ENCODE measurements at places on chromosomes 16 and 17. TPM values are rescaled to one million over a fixed set of nuclear protein-coding genes. Genes with fewer than 3 reads are reported as not detected.

DNA sequence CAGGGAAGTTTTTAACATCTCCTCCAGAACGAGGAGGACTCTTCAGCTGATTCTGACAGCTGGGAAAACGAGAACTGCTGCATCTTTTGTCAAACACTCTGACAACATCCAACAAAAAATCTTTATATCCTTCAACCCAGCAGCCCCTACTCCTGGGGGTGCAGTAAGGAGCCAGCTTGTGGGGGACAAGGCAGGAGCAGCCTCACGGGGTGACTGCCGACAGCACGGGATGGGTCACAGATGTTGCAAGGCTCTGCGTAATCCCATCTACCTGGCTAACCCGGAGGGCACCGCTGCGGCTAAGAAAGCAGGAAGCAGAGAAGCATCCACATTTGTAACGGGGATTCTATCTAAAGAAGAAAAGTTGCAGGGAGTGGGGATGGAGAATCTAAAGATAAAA is 28.6 kb downstream of the WDR45B start:
- DNase-seq, result no peak

DNA sequence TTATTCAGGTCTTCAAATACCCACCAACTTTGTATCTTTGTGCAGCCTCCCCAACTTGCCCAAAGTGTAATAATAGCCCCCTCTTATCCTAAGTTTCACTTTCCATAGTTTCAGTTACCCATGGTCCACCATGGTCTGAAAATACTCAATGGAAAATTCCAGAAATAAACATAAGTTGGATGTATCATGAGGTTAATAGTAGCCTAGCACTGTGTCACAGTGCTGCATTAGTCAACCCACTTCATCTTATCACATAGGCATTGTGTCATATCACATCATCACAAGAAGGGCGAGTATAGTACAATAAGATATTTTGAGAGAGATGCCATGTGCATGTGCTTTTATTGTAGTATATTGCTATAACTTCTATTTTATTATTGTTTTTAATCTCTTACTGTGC is 21.9 kb downstream of the OMG start:
- no peak for DNase-seq

- no peak for DNase-seq
Measured at GRCh38 chr17:66514227-66514806, 211.9 kb downstream of the PRKCA start.

DNA sequence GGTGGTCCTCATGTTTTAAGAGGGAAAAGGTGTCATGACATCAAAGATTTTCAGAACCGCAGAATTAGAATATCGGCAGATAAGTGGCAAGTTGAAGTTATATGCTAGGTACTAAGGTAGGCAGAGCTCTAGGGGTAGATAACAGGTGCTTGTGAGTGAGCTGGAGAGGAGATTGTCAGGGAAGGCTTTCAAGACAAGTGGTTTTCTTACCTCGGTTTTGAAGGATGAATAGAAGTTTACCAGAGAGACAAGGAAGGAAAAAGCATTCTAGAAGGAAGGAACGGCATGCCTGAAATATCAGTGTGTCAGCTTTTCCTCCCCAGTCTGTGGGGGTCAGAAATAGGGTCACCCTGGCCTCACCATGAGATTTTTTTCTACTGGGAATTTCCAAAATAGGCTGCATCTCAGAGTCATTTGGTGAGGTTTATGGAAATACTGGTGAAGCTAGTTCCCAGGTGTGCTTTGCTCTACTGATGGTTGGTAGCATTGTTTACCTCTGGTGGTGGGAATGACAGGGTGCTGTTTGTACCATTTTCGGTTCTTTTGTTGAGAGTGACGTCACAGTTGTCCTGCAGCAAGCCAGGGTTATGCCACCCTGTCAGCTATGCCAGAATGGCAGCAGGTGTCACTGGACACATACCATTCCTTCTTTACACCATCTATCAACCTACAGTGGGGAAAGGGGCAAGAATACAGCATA is 112.5 kb downstream of the MSI2 start:
- DNase-seq, result no peak

- DNase-seq, result no peak
Measured at GRCh38 chr16:88767546-88768070, 17.4 kb downstream of the PIEZO1 start.

- no peak for DNase-seq
Measured at GRCh38 chr16:20939611-20940010, 39.0 kb downstream of the LYRM1 start.

DNA sequence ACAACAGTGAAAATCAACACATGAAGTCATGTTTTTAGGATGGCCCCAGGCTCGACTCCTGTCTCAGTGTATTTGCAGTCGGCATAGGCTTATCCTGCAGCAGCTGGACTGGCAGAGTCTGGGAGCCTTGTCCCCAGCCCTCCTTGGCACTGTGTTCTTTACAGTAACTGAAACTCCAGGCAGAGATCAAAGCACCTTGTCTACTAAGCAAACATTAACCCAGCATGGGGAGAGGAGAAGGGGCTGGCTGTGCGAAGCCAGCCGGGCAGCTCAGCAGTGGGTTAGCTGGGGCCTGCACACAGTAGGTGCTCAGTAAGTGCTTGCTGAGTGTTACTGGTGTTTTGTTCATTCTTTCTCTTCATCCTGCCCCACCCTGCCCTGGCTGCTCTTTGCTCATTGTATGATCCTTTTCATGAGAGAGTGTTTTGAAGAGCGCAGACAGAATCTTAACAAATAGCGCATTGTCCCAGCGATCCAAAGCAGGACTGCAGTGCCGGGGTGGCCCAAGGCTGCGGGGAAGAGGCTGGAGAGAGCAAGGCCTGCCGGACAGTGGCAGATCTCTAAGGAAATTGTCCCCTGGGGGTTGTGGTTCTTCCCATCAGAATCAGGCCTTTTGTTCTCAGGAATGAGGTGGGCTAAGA is 23.5 kb upstream of the ITGB4 start:
- no peak for DNase-seq

DNA sequence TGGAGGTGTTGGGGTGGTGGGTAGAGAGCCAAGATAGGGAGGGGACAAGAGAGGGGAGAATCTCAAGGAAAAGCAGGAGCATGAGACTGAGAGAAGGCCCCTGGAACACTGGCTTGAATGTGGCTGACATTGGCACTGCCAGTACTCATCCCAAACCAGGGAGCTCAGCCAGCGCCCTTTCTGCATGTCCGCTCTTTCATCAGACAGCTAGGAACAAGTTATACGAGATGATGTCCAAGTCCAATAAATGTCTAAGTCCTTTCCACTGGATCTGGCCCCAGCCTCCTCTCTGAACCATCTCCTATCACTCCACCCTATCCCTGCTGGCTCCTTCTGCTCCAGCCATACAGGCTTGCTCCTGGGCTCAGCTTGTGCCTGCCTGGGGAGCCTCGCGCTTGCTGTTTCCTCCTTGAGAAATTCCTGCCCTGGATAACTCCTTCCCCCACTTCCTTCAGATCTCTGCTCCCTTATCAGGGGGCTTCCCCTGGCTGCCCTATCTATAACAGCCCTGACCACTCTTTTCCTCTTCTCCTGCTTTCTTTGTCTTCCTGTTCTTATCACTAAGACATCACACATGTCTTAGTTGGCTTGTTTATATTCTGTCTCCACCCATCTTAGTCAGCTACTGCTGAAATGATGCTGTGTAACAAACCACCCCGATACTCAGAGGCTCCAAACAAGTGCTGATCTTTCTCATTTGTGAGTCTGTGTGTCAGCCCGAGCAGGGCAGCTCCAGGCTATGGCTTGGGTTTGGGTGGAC is 37.1 kb upstream of the MEOX1 start:
- DNase-seq, result no peak

DNA sequence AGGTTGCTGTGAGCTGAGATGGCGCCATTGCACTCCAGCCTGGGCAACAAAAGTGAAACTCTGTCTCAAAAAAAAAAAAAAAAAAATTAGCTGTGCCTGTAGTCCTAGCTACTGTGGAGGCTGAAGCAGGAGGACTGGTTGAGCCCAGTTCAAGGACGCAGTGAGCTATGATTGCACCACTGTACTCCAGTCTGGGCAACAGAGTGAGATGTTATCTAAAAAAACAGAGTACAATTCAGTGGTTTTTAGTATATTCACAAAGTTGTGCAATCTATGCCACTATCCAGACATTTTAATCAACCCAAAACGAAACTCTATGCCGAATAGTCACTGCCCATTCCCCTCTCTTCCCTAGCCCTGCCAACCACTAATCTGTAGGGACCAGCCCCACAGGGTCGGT is 25.1 kb downstream of the C16orf54 start:
- no peak for DNase-seq

Gene YBX2
- total RNA-seq, result not detected

Gene GAN
- total RNA-seq, result 2.6 TPM

Gene RCVRN
- not detected for total RNA-seq

Gene SMTNL2
- 15.6 TPM for total RNA-seq

Data from ascending aorta (tissue), 2 donors.